ENCODE measurements at places on chromosomes 1 and 21.

DNA sequence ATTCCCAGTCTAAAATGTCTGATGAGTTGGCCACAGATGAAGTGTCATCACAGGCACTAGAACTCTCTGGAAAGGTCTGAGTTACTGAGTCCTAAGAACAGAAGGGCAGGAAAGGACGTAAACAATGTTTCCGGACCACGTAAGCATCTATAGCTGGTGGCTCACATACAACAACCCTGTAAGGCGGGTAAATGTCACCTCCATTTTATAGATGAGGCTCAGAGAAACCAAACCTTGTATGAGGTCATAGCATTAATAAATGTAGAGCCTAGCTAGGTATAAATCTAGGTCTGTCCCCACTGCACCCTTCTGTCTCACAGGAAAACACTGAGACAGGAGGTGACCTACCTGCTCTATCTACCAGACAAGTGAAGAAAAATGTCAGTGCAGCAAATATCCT lies 86.6 kb downstream of the CSMD2 start:
- no peak for DNase-seq

DNA sequence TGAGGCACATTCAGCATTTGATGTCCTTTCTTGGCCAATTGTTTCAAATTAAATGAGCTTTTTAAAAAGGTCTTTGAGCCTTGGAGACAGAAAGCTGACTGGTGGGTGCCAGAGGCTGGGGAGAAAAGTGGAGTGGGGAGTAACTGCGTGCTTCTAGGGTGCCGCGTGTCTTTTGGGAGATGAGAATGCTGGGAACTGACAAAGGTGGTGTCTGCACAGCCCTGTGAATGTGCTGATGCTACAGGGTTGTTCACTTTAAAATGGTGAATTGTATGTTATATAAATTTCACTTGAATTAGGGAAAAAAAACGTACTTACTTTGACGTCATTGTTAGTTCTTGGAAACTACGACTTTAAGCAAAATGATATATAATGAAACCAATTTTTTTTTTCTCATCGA lies 8.1 kb upstream of the TFF1 start:
- no peak for DNase-seq

DNA sequence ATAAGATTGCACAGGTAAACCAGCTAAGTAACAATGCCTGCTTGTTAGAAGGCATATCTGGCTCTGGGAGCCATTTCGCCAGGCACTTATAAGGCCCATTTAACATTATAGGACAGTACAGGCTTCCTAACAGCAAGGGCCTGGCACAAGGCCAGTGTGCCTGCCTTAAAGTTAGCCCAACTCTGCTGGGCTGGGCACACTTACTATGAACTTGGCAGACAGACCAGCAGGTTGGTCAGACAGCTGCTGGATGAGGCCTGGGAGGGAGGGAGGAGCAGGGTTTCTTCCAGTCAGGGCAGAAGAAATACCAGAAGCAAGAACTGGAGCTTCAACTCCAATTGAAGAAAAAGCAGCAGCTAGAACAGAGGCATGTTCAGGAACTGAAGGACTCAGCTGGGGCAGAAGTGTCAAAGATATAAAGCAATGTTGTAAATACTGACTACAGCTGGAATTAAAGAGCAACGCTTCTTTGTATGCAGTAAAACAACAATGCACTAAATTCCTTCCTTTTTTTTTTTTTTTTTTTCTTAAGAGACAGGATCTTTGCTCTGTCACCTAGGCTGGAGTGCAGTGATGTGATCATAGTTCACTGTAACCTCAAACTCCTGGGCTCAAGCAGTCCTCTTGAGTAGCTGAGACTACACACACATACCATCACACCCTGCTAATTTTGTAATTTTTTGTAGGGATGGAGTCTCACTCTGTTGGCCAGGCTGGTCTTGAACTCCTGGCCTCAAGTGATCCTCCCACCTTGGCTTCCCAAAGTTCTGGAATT lies 4.9 kb downstream of the CACHD1 start:
- no peak for DNase-seq

GRCh38 chr1:61819421-61819820 lies 77.1 kb downstream of the PATJ start:
- DNase-seq = no peak

DNA sequence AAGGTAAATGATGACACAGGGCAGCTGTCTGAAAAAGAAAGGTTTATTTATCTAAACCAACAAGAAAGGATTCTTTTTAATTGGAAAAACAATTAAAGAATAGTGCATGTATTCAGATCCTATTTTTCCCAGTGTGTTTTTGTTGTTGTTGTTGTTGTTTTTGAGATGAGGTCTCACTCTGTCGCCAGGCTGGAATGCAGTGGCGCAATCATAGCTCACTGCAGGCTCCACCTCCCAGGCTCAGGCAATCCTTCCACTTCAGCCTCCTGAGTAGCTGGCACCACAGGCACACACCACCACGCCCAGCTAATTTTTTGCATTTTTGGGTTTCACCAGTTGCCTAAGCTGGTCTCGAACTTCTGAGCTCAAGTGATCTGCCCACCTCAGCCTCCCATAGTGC lies 22.1 kb downstream of the NEK2 start:
- no peak for DNase-seq

DNA sequence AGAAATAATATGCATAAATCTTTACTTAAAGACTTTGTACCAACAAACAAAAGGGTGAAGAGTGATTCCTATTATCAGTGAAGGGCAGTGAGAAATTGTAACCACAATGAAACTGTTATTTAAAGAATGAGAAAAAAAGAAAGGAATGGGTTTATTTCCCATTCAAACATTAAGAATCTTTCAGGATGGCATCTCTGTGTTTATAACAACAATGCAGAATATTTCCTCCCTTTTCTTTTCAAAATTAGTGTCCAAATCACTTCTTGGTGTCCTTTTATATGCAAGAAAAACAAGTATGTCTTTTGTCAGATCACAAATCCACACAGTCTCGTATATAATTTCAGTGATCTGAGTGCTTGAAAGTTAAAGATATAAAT lies 61.2 kb downstream of the PTPRC start:
- DNase-seq = no peak

DNA sequence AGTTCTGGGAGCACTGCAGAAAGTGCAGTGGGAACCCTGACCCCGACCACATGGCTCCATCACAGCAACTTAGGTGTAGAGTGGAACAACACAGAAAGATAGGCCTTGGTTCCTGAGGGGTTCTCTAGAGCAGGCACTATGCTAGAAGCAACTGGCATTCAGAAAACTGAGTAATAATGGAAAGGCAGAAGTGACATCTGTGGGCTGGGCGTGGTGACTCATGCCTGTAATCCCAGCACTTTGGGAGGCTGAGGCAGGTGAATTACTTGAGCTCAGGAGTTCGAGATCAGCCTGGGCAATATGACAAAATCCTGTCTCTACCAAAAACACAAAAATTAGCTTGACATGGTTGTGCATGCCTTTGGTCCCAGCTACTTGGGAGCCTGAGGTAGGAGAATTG lies 5.3 kb downstream of the MRPS15 start:
- DNase-seq = no peak

DNA sequence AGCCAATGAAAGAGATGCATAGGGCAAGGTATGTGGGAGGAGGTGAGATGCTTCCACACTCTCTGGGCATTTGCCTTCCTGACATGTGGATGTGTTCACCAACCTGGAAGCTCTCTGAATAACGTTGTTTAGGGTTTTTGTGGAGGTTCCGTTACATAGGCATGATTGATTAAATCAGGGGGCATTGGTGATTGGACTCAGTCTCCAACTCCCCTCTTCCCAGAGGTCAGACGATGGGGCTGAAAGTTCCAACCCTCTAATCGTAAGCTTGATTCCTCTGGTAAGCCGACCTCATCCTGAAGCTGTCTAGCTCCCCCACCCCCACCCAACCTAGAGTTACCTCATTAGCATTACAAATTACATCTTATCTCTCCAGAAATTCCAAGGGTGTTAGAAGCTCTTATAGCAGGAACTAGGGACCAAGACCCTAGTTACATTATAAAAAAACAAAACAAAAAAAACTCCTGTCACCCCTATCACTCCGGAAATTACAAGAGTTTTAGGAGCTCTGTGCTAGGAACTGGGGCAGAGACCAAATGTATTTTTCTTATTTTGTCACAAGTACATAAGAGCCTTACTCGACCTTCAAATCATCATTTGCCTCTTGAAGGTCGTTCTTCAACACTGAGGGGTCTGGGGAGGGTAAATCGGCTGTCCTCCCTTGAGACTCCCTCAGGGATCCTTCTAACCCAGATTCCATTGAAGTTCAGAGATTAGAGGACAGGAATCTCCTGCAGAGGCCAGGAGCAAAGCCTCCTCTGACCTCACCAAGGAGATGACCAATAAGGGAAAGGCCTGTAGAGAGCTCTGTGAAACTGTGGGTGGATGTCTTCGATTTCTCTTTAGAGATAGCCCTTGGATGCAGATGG lies 58.2 kb downstream of the DNTTIP2 start:
- DNase-seq = no peak

- no peak for DNase-seq
Observed at GRCh38 chr1:245235156-245235555, 80.4 kb downstream of the KIF26B start.

DNA sequence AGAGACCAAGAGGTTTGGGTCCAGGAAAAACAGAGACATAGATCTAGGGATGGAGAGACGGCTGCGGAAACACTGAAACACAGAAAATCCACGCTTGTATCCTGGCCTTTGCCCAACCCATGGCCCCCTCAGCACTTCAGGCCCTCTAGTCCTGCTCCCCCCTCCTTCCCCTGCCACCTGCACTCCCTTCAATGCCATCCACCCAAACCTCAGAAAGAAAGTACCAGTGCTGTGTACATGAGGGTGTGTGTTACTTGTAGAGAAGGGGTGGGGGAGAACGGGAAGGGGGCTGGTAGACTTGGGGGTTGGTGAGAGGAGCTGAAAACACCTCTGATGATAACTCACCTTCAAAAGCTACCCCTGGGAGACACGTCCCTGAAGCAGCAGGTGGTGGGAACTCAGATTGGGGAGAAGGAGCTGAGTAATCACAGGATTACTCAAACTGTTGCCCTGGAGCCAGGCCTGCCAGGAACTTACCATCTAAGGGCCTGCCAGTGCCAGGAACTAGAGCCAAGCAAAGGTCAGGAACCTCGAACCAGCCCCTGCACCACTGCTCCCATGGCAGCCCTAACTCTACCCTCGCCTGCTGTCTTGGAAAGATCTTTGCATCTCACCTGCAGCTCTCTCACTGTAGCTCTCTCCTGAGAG lies 11.5 kb downstream of the RORC start:
- no peak for DNase-seq

DNA sequence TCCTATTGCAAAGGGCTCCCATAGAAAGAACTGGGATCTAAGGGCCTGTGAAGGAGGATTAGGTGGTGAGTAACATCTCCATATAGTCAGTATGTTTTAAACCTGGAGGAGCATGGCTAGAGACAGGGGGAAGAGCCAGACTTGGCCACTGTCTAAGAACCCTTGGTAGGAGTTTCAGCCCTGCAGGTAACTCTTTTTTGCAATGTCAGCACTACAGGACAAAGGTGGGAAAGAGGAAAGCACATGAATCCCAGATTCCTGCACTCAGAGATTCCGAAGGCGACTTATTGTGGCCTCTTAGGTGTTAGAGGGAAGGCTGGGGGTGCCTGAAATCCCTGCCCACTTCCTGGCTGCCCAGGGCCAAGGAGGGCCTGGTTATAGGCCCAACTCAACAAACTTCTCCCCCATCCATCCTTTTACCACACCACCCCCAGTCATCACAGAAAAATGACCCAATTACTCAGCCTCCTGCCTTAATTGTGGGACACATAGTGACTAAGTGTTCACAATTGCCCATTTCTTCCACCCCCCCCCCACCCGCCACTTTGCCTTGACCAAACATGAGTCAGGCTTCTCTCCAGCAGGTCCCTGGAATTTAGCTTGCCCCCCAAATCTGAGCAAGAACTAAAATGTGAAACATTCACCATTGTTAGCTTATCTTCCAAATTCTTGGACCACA lies 1.9 kb upstream of the NTNG1 start:
- no peak for DNase-seq

DNA sequence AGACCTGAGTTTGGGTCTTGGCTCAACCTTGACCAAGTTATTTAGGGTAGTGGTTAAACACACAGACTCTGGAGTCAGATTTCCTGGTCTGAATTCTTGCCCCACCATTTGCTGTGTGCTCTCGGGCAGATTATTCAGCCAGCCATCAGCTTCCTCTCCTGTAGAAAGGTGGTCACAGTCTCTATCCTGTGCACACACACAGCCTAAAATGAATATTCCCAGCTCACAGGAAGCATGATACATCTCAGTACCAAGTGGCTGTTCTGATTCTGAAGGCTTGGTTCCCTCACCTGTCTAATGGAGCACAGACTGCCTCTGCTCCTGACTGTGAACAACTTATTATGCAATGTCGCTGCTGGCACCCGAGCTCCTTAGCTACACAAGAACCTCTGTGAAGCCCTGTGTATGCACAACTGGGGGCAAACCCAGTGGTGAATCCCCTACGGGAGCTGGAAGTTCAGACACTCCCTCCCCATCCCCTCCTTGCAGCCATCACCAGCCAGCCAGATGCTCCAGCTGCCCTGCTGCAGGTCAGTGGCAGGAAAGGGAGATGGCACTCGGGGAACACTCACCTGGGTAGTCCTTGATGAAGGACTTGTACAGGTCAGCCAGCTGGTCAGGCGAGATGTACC lies 13.7 kb downstream of the ENO1 start:
- no peak for DNase-seq

- peak; percentile 38 for DNase-seq
Observed at GRCh38 chr1:37951041-37951782, 4.4 kb upstream of the INPP5B start.

DNA sequence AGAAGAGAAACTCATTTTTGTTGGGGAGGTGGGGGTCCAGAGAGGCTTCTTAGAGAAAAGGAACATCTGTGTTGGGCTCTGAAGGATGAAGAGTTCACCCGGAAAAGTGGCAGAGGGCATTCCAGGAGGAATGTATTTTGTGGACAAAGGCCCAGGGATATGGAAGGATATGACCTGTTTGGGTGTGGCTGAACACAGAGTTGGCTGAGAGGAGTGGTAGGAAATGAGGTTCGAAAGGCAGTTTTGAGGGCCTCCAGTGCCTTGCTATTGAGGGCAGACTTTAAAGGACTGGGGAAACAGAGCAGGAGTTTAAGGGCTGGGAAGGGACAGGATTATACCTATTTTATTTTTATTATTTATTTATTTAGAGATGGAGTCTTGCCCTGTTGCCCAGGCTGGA lies 27.3 kb upstream of the WASF2 start:
- DNase-seq = no peak

- DNase-seq = no peak
Observed at GRCh38 chr1:27626031-27626935, 8.7 kb downstream of the FGR start.

- DNase-seq = no peak
Observed at GRCh38 chr1:15526021-15526489, 593 bp upstream of the DNAJC16 start.

GRCh38 chr1:153741986-153742385 lies 14.1 kb downstream of the INTS3 start:
- DNase-seq = no peak

- DNase-seq = no peak
Observed at GRCh38 chr21:25994758-25995163, 175.8 kb downstream of the APP start.

GRCh38 chr1:213008564-213008963 lies 7.1 kb downstream of the ANGEL2 start:
- no peak for DNase-seq

DNA sequence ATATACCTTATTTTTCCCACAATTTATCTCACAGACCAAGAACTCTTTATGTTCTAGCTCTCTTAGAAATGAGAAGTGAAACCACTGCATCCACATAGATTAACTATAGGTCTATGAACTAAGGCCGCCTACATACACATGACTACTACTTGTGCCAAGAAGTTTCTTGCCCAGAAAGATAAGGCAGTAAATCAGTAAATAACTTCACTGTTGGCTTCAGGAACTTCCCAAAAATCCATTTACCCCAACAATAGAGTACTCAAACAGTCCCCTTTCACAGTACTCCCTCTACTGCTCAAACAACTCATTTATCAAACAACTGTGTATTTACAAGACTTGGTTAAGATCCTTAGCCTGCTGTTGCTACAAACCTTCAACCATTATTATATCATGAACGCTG lies 96.5 kb downstream of the NME7 start:
- no peak for DNase-seq

Data from ecto neural progenitor cell (in vitro differentiated cells).